Left renal cortex interstitium (tissue), 4 donors: ENCODE measurements at places on chromosomes 7 and 10.
A peak's percentile ranks its signal among the peaks of the same experiment; 100 is the strongest.

DNA sequence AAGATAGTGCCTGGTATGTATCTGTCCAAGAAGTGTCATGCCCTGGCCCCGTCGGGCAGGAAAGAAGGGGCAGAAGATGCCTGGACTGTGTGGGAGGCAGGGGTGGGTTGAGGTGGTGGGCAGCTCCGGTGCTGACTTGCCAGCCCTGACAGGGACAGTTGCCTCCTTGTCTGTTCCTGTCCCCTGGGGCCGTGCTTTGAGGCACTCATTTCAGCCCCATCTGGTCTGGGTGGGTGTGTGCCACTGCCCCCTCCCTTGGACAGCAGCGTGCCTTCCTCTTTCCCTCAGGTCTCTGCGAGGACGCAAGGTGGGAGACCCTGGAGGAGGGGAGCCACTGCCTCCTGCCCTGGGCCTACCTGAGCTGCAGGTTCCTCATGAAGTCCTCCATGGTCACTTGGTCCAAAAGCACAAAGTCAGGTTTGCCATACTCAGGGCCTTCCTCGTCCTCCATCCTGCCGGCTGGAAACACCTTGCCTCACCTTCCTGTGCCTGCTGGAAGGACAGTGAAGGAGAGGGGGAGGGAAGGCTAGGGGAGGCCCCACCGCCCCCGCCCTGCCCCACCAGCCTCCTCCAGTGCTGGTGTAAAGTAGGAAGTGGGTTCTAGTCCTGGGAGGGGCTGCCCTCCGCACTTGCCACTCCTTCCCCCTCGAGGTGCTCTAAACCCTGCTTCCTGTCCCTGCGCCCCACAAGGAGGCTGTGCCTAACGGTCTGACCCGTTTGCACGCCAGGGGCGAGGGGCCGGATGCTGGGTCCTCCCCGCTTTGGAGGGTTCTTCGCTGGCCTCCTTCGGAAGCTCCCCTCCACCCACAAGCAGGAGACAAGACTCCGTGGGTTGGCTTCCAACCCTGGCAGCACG lies at the start of gene MYO1G:
Gene MYO1G, minus strand, starts transcription at position 505 of the 856 bp plus-strand sequence. Its CDS starts 54 bp downstream, at position 451.
- DNase-seq = no peak

- no peak for DNase-seq
Observed at GRCh38 chr10:124992462-124993344, 50.8 kb downstream of the ZRANB1 start.

- DNase-seq = no peak
Observed at GRCh38 chr10:637771-638195, 51.7 kb downstream of the DIP2C start.

- DNase-seq = peak; percentile 24
Observed at GRCh38 chr7:137626469-137627067, 220.2 kb downstream of the DGKI start.

GRCh38 chr7:911791-912480 lies 35.6 kb downstream of the GET4 start:
- DNase-seq = no peak

GRCh38 chr10:76543655-76544054 lies 1094.0 kb downstream of the KCNMA1 start:
- no peak for DNase-seq

DNA sequence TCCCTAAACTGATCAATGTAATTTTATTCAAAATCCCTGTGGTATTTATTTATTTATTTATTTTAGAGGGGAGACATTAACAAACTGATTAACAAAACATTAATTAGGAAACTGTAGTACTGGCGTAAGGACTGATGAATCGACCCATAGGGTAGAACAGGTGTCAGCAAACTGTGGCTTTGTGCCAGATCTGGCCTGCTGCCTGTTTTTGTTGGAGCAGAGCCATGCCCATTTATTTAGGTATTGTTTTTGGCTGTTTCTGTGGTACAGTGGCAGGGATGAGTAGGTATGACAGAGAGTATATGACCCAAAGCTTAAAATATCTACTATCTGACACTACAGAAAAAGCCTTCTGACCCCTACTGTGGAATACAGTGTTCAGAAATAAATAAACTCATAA lies 332.5 kb upstream of the ETV1 start:
- DNase-seq = no peak

DNA sequence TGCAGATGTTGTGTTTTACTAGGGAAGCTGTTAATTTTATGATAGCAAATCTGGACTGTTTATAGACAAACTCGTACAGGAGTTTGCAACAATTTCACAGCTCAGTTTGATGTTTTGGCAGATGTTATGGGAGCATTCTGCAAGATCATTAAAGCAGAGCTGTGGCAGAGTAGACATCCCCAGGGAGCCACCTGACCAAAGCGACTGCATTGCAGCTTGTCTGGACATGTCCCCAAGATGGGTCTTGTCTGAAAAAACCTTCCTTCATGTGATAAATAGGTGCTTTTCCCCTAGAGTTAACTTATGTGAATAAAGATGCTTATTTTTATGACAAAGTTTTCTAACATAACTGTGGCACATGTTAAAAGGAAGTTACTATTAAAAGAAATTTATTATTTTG lies 91.2 kb upstream of the GPR141 start:
- no peak for DNase-seq

DNA sequence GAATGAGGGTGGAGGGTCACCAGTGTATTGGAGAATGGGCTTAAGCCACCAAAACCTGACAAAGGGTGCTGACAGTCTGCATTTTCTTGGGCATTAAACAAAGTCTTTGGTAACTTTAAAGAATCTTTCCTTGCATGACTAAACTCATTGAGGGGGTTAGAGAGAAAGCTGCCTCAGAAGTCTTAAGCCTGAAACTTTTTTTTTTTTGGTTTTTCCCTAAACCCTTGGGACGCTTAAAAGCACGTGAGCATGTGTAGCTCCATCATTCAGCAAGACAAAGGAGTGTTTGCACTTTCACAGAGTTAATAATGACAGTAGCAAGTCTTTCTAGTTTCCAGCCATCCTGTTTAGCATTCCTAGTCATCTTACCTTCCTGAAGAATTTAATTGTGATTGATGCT lies 110.7 kb downstream of the LRMDA start:
- no peak for DNase-seq

GRCh38 chr7:42886129-42886528 lies 25.7 kb downstream of the C7orf25 start:
- DNase-seq = no peak

DNA sequence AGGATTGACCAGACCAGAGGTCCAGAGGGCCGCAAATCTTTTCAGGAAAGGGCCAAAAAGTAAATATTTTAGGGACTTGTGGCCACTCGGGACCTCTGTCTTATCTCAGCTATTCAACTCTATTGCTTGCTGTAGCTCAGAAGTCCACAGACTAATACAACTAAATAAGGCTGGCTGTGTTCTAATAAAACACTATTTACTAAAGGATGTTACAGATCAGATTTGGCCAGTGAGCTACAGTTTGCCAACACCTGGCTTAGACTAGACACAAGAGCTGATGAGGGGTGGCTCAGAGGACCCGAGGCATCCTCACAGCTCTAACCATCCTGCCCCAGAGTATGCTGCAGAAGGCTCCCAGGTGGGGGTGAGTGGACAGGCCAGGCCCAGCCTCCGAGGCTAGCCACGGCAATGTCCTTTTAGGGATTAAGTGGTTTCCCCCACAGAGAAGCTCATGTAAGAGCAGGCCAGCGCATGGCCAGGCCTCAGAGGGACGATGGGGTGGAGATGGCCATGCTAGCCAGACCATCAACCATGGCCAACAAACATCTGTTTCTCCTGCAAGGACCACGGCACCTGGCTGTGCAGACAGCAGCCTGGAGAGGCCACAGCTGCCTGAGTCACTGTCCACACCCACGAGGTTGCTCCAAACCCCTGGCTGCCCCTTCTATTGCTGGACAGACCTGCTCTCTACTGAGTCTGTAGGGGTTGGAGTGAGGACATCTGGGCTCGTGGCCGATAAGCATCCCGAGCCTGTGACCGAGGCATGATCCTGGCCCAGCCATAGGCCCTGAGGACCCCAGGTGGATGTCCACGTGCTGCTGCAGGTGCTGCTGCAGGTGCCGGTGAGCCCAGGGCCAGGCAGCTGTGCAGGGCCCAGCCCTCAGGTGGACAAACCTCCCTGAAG lies 76.5 kb downstream of the AFAP1L2 start:
- DNase-seq = no peak

DNA sequence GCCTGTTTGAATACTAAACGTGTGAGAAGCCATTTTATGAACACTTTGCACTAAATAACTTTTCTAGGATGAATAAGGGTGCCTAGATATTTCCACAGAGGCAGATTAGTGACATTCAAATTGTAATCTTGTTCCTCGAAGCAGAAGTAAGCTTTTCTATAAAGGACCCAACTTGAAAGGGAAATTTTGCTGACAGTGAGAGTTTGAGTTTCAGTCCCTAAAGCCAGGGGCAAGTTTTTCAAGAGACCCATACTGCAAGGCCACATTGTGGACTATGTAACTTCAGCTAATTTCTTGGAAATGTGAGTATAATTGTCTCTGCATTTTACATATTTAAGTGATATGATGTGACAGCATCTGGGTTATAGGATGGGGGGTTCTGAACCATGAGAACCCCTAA lies 387.2 kb upstream of the ETV1 start:
- DNase-seq = no peak

DNA sequence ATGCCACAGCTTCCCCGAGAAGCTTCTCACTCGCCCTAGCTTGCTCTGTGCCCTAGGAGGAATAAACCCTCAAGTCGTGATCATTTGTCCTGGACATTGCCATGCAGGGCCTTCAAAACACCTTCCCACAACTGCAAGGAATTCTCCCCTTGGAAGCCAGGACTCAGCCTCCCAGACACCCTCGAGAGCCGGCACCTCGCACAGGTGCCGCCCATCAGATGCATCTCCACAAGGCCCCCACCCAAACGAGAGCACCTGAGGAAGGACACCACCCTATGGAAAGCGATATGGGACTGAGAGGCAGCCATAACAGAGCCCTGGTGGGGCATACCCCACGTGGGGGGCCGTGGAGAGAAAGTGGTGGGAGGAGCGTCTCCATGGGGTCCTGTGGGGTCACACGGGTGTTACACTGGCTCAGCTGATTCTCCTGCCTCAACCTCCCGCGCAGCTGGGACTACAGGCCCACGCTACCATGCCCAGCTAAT lies 77.6 kb upstream of the FOXK1 start:
- no peak for DNase-seq

GRCh38 chr7:128435327-128435686 lies 20.4 kb upstream of the HILPDA start:
- no peak for DNase-seq

GRCh38 chr7:74572301-74572979 lies 85.1 kb upstream of the GTF2I start:
- DNase-seq = no peak

DNA sequence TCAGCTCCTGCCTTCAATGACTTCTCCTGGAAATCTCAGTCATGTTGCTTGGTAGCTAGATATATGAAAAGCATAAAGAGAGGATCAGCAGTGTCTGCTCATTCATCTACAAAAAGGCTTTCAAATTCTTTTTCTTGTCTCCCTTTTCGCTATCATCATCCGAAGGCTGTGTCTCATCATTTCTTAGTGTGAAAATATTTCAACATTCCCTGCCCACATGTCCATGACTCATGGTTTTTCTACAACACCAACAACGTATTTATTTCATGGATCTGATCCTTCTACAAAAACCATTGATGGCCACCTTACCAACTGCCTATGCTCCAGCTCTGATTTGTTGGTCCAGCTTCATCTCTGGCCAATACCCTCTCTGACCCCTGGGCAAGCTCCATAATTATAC lies 472.5 kb upstream of the GHITM start:
- no peak for DNase-seq

DNA sequence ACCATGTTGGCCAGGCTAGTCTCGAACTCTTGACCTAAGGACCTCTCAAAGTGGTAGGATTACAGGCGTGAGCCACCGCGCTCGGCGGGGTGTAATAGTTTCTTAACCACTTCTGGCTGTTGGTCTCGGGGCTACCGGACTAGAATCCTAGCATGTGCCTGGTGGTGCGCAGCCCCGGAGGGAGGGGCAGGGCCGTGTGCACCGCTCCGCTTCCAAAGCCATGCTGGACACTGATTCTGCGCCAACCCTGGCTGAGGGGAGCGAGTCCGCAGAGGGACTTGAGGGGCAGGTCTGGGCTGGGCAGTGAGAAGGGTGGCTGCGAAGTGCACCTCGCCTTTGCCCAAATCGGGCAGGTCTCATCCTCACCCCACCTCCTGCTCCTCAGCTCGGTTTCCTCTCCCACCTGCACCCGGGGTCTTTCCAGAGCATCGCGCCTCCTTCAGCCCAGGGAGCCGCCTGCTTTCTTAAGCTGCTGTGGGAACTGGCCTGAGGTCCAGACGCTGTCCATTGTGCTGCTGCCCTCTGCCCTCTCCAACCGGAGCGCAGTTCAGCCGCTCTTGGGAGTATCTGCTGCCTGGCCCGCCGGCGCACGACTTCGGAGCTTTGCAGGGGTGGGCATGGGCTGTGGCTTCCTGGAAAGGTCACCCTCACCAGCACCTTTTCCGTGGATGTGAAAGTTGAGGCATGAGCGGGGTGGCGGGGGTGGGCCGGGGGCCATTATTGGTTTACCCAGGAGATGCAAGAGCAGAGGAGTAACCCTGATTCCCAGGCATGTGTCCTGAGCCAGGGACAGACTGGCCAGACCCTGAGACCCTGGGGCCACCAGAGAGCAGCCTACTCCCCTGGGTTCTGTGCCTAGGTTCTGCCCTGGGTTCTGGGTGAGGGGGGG lies 422.6 kb upstream of the NUPR2 start:
- DNase-seq = no peak

DNA sequence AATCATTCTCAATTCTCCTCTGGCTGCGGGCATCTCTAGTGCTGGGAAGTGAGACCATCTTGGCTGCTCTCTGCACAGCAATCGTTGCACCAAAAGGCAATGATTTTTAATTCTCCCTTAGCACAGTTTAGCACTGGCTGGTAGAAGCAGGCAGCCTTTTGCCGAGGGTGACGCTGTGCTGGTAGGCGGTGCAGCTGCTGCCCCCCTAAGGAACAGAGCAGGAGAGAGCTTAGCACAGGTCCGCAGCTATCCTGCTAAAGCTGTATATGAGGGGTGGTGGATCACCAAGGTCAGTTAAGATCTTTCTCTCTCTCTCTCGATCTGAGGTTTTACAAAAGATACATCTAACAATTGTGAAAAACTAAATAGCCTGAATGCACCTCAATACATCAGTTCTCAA lies 390.1 kb downstream of the GATA3 start:
- DNase-seq = no peak

DNA sequence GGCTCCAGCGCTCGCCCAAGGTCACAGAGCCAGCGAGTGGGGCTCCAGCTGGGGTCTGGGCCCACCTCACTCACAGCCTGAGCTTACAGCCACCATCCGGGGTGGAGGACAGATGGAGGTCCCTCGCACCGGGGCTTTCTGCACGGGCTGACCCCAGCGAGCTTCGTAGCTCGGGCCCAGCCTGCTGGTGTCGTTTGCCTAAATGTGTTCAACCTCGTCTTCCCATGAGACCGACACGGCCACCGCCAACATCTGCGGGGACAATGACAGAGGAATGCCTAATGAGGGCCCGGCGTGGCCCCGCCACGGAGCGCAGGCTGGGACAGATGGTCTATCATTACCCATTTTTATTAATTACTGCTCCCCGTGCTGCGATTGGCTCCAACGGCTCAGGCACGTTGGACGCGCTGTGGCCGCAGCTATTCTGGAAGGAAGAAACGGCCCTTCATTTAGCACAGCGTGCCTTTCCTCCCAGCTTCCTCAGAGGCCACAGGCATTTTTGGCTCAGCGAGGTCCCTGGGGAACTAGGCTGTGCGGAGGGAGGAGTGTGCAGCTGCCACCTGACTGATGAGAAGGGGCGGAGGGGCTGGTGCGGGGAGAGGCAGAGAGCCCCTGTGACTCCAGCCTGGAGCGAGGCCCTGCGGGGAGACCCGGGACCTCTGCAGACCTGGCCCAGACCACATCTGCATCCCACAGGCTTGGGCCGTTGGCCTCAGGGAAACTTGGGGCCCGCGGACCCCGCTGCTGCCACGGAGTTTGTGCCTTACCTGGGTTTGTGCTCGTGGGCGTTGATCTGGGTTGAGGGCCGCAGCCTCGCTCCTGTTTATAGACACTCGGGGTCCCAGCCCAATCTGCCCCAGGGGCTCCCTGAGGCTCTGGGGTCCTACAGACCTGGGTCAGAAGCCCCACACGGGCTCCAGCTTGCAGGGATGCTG lies 22.9 kb upstream of the ELFN1 start:
- DNase-seq = no peak
